Breast epithelium (tissue), 4 donors: ENCODE measurements at places on chromosomes 7 and 10. TPM values are rescaled to one million over a fixed set of nuclear protein-coding genes. Genes with fewer than 3 reads are reported as not detected.
A peak's percentile ranks its signal among the peaks of the same experiment; 100 is the strongest.

The MAT1A gene
- 0.29 TPM for total RNA-seq

The POP7 gene
- total RNA-seq, result 25.8 TPM

The PPA1 gene
- total RNA-seq, result 174 TPM

The KIF11 gene
- 0.66 TPM for total RNA-seq

The RBP3 gene
- total RNA-seq, result not detected

The KCNMA1 gene
- 13.6 TPM for total RNA-seq

The PNLIPRP3 gene
- total RNA-seq, result 0.29 TPM

The TMEM229A gene
- not detected for total RNA-seq

The KCND2 gene
- 2.6 TPM for total RNA-seq

The NUTM2E gene
- 0.73 TPM for total RNA-seq

DNA sequence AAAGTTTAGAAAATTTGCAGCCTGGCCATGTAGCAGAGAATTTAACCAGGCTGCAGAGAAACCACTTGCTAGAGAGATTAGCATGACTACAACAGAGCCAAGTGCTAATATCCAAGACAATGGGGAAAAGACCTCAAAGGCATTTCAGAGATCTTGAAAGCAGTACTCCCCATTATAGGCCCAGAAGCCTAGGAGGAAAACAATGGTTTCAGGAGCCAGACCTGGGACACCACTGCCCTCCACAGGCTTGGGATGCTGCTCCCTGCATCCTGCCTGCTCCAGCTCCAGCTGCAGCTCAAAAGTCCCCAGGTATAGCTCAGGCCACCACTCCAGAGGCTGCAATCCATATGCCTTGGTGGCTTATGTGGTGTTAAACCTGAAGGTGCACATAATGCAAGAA lies 101.5 kb upstream of the TMEM72 start:
- no peaks in the 10 kb centered on the region for H3K4me1 ChIP-seq
- no peak overlapping the region for H3K4me3 ChIP-seq
- DNase-seq, result no peak
- no peak overlapping the region for H3K27ac ChIP-seq

DNA sequence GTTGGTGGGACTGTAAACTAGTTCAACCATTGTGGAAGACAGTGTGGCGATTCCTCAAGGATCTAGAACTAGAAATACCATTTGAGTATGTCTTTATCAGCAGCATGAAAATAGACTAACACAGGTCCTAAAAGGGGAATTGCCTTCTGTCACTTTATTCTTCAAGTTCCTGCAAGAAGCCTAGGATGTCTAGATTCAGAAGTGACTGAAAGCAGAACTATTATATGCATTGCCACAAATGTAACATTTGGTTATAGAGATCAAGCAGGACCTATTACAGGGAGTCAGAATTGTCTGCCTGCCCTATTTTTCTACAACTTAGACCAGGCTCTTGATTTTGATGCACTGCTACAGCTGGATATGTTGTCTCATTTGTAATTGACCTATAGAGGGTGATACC lies 364.7 kb downstream of the SORCS1 start:
- no peaks in the 10 kb centered on the region for H3K4me1 ChIP-seq
- H3K27me3 ChIP-seq, result no peaks in the 10 kb centered on the region
- H3K4me3 ChIP-seq, result no peak overlapping the region
- DNase-seq, result no peak
- H3K36me3 ChIP-seq, result no peaks in the 10 kb centered on the region

DNA sequence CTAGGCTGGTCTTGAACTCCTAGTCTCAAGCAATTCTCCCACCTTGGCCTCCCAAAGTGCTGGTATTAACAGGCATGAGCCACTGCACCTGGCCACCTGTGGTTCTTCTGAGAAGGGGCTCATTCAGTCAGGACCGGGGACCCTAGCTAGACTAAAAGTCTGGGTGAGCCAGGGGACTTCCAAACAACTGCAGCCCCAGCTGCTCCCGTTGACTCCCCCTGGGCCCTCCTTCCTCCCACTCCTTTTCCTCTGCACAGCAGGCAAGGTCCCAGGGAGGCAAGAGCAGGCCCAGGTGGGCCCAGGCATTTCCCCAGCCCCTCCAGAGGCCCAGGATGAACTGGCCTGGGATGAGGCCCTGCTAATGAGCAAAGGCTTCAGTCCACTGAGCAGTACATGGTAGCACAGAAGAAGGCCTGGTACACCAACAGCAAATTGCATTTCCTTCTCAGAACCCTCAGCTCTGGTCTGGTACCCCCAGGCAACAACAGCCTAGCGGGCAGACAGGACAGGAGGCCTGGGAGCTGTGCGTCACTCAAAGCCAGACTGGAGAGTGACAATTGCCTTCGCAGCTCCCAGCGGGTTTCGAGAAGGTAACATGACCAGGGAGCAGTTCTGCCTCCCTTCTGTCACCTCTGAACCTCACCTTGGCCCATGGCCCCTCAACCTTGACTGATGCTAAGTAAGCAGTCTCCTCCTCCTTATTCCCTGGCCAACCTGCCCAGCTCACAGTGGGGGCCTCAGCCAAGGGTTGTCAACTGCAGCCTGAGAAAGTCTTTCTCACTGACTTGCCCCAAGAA lies 30.7 kb upstream of the HSPA12A start:
- H3K4me1 ChIP-seq, result no peaks in the 10 kb centered on the region
- H3K36me3 ChIP-seq, result no peaks in the 10 kb centered on the region
- no peak for DNase-seq
- H3K27me3 ChIP-seq, result no peaks in the 10 kb centered on the region
- no peak overlapping the region for H3K27ac ChIP-seq

GRCh38 chr7:5572439-5572838 lies 148.8 kb upstream of the TNRC18 start:
- DNase-seq, result no peak
- H3K27ac ChIP-seq, result no peak overlapping the region
- no peaks in the 10 kb centered on the region for H3K4me1 ChIP-seq
- no peaks in the 10 kb centered on the region for H3K27me3 ChIP-seq

DNA sequence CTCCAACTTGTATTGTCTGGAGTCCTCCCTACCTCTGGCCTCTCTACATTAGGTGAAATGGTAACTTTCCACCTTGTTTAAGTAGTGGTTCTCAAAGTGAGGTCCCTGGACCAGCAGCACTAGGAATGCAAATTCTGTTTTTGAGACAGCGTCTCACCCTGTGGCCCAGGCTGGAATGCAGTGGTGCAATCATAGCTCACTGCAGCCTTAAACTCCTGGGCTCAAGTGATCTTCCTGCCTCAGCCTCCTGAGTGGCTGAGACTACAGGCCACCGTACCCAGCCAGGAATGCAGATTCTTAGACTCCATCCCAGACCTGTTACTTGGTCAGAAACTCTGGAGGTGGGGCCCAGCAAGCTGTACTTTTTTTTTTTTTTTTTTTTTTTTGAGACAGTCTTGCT lies 6.8 kb upstream of the TBL2 start:
- no peak overlapping the region for H3K27ac ChIP-seq
- H3K4me3 ChIP-seq, result no peak overlapping the region
- no peaks in the 10 kb centered on the region for H3K36me3 ChIP-seq
- DNase-seq, result no peak
- H3K27me3 ChIP-seq, result no peaks in the 10 kb centered on the region

DNA sequence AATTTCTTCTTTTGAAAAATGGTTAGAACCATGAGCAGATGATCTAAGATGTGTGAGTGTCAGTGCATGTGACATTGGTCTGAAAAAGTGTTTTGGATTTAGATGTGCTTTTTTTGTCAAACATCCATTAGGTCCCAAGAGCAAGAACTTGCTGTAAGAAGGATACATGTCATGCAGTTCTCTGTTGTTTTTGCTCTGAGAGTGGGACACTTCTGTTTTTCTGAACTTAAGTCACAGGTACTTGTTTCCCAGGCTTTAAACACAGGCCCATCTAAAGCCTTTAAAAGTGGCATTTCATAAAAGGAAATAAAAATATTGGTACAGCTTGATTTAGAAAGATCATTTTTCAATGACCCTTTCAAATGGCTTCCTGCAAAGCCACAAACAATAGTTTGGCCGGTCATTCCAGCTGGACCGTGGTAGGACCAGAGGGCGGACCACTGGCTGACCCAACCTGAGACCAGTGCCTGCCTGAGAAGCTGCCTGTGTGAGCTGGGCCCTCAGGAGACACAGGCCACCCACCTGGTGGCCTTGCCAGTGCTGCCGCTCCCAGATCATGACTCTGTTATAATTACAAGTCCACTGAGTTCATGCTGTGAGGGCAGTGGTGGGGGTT lies 92.7 kb downstream of the EEPD1 start:
- no peak overlapping the region for H3K4me3 ChIP-seq
- no peaks in the 10 kb centered on the region for H3K27me3 ChIP-seq
- H3K27ac ChIP-seq, result no peak overlapping the region

DNA sequence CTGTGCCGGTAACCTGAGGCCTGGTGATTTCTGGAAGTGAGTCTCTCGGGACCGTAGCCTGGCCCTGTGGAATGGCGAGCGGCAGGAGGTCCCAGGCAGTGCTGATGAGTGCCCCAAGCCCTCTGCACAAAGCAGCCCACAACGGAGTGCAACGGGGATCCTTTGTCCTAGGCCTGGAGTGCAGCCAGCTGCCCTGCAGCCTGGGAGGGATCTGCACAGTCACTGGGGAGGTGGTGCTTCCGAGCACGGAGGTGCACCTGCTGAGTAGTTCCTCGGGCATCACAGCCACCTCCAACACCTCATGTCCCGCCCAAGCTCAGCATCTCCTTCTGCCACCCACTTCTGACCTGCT lies 162.8 kb upstream of the ZMIZ1 start:
- H3K36me3 ChIP-seq, result no peaks in the 10 kb centered on the region
- H3K27ac ChIP-seq, result no peak overlapping the region
- no peaks in the 10 kb centered on the region for H3K27me3 ChIP-seq
- H3K4me3 ChIP-seq, result no peak overlapping the region
- no peaks in the 10 kb centered on the region for H3K4me1 ChIP-seq

GRCh38 chr10:77086081-77086480 lies 551.5 kb downstream of the KCNMA1 start:
- H3K36me3 ChIP-seq, result no peaks in the 10 kb centered on the region
- DNase-seq, result no peak
- H3K27ac ChIP-seq, result no peak overlapping the region
- H3K4me3 ChIP-seq, result no peak overlapping the region
- no peaks in the 10 kb centered on the region for H3K4me1 ChIP-seq

DNA sequence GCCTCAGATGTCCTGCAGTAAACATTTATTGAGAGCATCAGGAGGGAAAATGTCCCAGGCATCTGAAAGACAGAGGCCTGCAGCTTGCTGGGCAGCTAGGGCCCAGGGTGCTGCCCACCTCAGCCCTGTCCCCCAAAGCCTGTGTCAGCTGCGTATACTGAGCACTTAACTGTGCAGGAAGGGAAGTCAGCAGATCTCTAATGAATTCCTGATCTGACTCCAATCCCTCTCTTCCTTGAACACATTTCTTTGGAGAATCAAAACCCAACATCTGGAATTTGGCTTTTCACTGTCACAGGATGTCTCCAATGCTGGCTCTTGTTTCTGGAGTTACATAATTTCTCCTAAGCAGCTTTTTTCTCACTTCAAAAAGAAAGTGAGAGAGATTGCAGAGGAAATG lies 364.7 kb upstream of the NFE2L3 start:
- no peak for DNase-seq
- no peaks in the 10 kb centered on the region for H3K4me1 ChIP-seq
- H3K27me3 ChIP-seq, result no peaks in the 10 kb centered on the region
- no peak overlapping the region for H3K4me3 ChIP-seq

- peak overlapping the region; percentile 86 for H3K27ac ChIP-seq
- H3K27me3 ChIP-seq, result no peaks in the 10 kb centered on the region
- H3K36me3 ChIP-seq, result no peaks in the 10 kb centered on the region
- DNase-seq, result no peak
- H3K4me1 ChIP-seq, result no peaks in the 10 kb centered on the region
- no peak overlapping the region for H3K4me3 ChIP-seq
Measured at GRCh38 chr10:91590904-91591796, 41.7 kb downstream of the PPP1R3C start.

DNA sequence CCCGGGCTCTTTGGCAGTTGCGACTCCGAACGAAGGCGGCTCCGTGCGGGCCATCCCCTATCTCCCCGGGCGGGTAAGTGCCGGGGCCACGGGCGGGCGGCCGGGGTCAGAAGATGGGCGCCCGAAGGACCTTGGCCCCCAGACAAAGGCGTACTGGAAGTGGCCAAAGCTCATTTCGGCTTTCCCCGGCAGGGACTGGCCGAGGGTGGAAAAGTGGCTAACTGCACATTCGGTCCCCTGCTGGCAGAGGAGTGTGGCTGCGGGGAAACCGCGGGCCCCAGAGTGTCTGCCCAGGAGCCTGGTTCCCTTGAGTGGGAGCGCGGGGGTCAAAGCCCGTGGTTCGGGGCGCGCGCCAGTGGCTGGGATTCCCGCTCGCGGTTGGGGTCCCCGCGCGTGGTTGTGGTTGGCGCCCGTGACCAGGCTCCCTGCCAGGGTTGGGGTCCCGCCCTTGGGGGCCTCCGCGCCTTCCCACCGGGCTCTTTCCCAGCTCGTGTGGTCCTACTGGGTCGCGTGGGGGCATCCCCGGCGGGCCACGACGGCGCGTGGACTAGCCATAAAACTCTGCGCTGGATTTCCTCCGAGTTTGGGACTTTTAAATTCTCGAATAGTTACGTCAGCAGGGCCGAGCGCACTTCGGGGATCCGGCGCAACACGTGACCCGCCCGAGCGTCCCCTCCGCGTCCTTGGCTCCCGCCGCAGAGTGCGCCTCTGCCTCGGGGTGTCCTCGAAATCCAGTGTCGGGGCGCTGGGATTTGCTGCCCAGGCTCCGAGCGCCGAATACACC lies 124.4 kb downstream of the TACC2 start:
- peak overlapping the region; percentile 98 for H3K27ac ChIP-seq
- no peaks in the 10 kb centered on the region for H3K4me1 ChIP-seq
- no peaks in the 10 kb centered on the region for H3K27me3 ChIP-seq
- peak overlapping the region; percentile 70 for H3K4me3 ChIP-seq
- H3K36me3 ChIP-seq, result no peaks in the 10 kb centered on the region

GRCh38 chr10:101693978-101694673 lies 844 bp downstream of the FBXW4 start:
- H3K4me3 ChIP-seq, result peak overlapping the region; percentile 84
- H3K36me3 ChIP-seq, result no peaks in the 10 kb centered on the region
- H3K27me3 ChIP-seq, result no peaks in the 10 kb centered on the region
- H3K4me1 ChIP-seq, result peaks cover 19% of the 10 kb centered on the region
- peak; percentile 62 for DNase-seq

GRCh38 chr10:128052696-128053095 lies 73.5 kb downstream of the MKI67 start:
- H3K36me3 ChIP-seq, result no peaks in the 10 kb centered on the region
- H3K4me3 ChIP-seq, result no peak overlapping the region
- no peak overlapping the region for H3K27ac ChIP-seq
- H3K4me1 ChIP-seq, result peaks cover 8% of the 10 kb centered on the region

DNA sequence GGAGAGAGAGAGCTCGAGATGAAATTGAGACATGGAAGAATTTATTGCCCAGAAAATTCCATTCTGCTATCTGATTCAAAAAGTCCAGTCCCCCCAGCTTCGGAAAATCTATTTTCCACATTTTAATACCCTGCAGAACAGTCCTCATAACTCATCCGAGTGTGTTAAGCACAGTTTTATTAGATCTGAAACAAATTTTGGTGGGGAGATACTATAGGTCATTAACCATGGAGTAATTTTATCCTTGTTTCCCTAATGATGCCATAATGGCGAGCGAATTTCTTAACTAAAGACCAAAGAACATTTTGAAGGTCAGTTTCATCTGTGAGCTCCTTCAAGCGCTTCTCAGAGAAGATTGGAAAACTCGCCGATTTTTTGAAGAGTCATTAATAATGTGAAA lies 78.1 kb downstream of the HIF1AN start:
- no peak overlapping the region for H3K4me3 ChIP-seq
- DNase-seq, result no peak
- no peaks in the 10 kb centered on the region for H3K27me3 ChIP-seq
- H3K27ac ChIP-seq, result no peak overlapping the region
